NCI-H187 treated with DMSO at 0.1 percent for 48 hours (cell line): ENCODE measurements at places on chromosomes 16 and 17.

DNA sequence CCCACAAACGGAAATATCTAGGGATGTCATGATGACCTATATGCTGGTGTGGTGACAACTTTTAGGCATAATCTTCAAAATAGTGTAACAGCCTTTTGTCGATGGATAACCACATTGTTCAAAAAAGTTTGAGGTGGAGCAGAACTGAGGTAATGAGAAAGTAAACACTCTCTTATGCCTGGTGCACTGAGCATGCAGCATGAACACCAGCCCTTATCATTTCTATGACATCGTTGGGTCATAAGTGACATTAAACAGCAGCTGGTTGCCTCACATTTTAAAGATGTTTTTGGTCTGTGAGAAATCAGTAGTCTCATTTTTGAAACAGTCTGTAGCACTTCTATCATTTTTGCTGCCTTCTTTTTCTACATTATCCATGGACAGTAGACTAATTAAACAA, 1.8 kb downstream of the KRT23 start:
- DNase-seq: no peak

DNA sequence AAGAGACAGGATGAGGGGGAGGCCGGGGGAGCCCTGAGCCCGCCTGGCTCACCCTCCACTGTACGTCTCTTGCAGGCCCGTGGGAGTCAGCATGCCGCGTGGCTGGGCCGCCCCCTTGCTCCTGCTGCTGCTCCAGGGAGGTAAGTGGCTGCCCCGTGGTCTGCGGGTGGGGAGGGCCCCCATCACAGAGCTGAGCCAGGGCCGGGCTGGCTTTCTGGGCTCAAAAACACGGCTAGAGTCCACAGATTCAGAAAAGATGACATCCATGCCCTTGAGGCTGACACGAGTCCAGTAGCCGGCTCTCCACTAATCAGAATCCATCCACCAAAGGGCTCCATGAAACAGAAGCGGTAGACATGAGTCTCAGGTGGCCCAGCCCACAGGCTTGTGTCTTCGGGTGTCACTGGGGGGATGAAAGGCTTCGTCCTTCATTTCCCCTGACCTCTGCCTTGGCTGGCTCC, 28.0 kb downstream of the IL21R start:
- DNase-seq: no peak

DNA sequence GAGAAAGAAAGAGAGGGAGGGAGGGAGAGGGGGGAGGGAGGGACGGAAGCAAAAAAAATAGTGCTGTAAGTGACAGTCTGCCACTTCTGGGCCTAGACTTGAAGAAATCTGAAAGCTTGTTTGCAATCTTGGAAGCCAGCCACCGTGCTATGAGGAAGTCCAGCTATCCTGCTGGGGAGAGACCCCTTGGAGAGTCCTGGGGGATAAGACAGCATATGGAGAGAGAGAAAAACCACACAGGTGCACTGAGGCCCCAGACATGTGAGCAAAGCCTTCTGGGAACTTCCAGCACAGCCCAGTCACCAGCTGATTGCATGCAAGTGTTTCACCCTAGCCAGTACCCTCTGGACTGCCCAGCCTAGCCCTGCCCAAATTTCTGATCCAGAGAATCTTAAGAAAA, 12.6 kb upstream of the ALOX12B start:
- DNase-seq: no peak

DNA sequence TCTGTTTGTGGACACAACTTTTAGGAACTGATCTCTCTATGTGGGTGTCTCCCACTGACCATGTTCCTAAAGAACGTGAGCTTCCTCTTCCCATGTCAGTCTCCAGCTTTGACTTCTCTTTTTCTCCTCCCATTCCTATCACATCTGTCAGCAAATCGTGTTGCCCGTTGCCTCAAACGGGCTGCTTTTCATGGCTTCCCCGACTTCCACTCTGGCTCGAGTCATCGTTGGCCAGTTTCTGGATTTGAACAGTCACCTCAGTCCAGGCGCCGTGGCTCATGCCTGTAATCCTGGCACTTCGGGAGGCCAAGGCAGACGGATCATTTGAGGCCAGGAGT, 5.4 kb downstream of the ABCC1 start:
- DNase-seq: no peak

- no peak for DNase-seq
Observed at GRCh38 chr17:36727577-36727976, 126.2 kb downstream of the MRM1 start.

DNA sequence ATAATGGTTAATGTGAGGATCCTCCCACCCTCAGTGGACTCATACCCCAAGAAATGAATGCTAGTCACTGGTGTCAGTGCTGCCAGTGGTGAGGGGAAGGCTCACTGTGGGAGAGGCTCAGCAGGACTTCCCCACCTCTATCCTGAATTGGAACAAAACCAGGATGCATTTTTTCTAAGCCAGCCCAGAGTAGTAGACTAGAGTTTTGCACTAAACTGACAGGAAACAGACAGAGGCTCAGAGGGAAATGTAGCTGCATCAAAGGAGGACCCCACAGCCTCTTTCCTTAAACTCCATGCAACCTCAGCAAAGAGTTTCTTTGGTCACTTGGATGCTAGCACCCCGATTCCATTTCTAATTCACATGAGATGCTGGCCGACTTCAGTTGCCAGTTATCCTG, 10.7 kb upstream of the SKAP1 start:
- no peak for DNase-seq

- no peak for DNase-seq
Observed at GRCh38 chr16:54657058-54657708, 273.5 kb upstream of the IRX5 start.

- DNase-seq: no peak
Observed at GRCh38 chr17:2468270-2468669, 43.4 kb downstream of the METTL16 start.
